AG09309 (cell line): ENCODE measurements at places on chromosomes 12 and 14.
A peak's percentile ranks its signal among the peaks of the same experiment; 100 is the strongest.

DNA sequence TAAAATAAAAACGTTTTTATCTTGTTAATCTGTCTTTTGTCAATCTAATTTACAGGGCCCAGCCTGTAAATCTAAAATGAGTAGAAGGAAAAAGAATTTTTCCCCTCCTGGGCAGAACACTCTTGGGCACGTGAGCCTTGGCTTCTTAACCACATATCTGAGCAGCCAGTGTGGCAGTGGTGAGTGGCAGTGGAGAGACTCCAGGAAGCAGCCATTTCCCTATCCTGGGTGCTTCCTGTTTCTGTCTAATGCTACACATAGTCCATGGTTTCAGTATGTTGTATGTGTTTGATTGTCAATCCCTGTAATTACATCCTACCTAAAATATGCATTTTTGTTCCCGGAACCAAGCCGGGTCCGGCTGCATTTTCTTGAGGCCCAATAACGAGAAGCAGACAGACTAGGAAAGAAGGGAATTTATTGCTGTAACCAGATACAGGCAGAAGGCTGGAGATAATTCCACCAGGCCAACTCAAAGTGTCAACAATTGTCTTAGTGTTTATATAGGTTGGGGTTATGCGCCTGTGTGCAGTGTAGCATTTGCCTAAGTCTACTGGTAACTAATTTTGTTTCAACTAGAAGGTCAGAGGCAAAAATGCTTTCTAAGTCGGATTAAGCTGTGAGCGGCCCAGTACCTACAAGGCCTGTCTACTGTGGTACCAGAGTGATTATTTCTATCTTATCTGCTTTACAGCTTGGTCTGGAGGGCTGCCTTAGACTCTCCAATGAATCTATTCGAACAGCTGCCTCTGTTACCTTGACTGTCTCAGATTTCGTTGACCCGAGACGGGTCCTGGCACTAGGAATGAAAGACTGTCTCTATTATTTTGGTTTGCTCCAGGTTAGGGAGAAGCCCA, 82.4 kb upstream of the RESF1 start:
- DNase-seq: no peak

GRCh38 chr12:66103016-66103913, 27.3 kb downstream of the LLPH start:
- DNase-seq: no peak

DNA sequence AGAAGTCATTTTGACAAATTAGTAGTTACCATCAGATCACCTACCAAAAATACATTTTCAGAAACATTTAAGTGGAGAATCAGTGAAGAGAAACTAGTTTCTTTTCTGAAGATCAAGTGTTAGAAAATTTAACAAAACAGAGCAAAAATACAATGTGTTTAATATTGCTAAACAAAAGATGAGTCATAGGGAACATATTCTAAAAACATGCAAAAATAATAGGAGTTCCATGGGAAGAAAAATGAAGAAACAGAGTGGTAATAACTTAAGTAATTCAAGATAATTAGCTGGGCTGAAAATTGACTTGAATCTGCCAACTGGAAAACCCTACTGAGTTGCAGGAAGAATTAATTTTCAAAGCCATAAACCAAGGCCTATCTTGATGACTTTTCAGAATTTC, 111.5 kb upstream of the KITLG start:
- no peak for DNase-seq

DNA sequence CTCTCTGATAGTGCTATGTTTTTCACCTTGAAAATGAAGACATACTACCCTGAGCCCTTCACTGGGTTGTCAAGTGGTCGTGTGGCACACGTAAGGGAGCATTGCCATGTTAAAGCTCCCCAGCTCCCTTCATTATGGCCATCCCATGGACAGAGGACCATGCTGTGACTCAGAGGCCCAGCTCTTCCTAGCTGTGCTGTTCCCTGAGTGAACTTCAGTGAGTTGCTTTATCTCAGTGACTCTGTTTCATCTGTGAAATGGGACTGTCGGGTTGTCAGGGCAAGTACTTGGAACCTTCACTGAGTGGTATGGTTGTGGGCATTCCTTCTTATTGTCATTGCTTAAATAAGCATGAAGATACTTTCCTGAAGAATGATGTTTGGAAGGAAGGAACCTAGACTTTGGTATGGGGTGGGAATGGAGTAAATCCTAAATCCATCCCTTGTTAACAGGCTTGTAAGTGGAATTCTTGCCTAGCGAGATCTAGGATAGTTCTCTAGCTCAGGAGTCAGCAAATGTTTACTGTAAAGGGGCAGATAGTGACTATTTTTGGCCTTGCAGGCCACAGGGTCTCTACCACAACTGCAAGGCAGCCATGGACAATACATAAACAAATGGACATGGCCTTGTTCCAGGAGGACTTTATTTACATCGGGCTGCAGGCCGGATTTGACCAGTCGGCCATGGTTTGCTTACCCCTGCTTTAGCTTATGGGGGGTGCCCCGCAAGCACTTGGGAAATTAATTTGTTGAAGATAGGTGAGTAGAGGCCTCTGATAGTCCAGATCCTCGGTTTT, 283.5 kb downstream of the ZFP36L1 start:
- no peak for DNase-seq

DNA sequence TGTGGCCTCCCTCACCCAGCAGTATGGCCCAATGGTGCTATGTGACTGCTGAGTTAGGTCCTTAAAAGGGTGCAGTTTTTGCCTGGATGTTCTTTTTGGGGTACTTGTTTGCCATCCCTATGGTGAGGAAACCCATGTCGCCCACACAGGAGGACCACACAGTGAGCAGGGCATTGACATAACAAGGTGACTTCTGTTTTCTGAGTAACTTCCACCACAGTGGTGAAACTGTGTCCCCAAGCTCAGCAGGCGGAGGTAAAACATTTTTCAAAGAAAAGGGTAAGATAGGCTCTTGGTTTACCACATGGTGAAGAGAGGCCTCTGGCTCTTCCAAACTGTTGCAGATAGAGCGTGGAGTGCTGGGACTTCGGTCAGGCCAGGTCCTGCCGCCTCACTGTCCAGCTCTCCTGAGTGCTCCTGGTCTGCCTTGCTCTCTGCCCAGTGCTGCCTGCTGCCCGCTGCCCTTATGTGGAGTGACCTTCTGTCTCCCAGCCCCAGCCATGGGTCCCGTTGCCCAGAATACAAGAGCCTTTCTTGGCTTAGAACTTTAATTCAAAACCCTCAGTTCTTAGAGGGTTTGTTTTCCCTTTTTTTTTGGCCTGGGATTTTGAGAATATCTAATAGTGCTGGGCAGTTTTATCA, 54.0 kb downstream of the TRAF3 start:
- DNase-seq: no peak

DNA sequence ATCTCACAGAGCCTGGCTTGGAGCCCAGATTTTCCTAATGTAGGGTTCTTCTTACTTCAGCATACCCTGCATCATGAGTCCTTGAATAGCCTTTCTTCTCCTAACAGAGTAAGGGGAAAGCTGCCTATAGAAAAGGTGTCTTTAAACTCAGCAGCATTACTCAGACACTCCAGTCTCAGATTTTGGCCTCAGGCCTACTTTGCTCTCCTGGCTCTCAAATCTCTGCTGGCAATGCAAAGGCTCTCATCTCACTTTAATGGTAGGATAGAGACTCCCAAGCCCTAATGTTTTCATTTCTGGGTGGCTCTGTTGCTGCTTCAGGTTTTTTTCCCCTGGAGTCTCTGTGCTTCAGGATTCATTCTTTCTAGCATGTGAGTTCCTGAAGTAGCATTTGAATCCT, 9.1 kb upstream of the NKX2-8 start:
- DNase-seq: no peak

- no peak for DNase-seq
Measured at GRCh38 chr12:12461923-12462315, 100.7 kb downstream of the DUSP16 start.

- no peak for DNase-seq
Measured at GRCh38 chr12:131101703-131102492, 148.2 kb downstream of the ADGRD1 start.

DNA sequence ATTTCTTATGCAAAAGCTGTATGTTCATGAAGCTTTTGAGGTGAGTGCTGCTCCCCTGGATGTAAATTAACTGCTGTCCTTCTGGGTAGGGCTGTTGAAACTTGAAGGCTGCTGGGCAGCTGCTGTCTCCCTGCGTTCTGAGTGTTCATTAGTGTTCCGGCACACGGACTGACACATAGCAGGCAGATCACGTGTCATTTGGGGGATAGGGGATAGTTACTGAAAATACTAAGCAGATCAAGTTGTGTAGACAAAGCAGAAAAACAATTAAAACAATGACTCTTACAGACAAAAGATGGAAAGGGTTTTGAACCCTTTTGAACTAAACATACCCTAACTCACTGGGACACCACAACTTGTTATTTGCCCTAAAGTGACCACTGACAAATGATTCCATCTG, 82.5 kb downstream of the PRICKLE1 start:
- DNase-seq: no peak

DNA sequence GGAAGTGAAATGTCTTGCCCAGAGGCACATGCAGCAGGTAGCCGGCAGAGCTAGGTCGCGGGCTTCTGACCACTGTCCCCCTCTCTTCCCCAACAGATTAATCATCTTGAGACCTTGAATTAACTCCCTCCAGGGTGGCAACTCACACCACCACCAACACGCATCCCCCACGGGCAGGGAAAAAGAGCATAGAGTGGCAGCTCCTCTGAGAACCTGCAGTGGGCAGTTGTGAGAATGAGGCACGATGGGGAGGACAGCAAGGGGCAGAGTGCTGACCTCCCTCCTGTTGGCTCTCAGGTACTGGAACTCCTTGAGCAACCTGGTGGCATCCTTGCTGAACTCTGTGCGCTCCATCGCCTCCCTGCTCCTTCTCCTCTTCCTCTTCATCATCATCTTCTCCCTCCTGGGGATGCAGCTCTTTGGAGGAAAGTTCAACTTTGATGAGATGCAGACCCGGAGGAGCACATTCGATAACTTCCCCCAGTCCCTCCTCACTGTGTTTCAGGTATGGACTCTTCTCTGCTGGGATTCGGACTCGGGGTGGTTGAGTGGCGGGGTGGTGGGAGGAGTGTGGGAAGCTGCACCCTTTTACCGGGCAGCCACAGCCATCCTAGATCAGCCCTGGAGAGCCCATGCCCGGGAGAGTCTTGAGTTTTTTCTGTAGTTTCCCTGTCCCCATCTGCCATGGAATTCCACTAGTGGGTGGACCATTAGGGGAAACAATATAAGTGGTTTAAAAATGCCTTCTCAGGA, 213.3 kb upstream of the FKBP4 start:
- DNase-seq: no peak

DNA sequence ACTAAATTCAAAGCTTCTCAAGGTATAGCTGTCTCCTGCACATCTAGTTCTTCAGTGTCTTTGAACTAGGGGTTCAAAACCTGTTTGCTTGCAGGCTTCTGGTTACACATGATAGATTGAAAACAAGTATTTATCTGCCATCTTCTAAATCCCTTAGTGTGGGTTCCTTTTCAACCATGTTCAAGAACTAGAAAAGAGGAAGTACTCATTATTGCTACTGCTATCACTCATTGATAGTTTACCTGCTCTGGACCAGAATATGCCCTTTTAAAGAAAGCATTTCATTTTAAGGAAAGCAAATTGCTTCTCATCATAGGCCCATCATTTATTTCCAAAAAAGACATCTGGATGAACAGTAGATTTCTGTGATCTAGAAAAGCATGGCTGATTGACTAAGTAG, 37.1 kb upstream of the VSX2 start:
- DNase-seq: no peak

DNA sequence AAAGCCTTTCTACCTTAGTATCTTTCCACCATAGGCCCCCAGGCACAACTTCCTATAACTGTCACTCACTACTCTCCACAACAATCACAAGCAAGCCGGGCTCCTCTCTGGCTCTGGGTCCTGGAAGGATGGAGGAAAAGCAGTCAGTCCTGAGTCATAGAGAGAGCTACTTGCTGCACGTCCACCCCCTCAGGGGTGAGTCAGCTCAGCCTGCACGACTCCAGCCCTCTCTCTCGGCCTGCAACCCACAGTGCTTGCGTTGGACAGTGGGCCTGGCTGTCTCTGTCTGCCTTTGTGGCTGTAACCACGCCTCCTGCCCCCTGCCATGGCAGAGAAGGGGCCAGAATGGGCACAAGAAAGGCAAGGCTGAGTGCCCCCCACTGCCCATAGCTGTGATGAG, 154.1 kb upstream of the FKBP4 start:
- DNase-seq: peak; percentile 91
